ENCODE measurements at places on chromosomes 5 and 9.

GRCh38 chr5:137575847-137576246 is 76.7 kb upstream of the SPOCK1 start:
- DNase-seq, result no peak

DNA sequence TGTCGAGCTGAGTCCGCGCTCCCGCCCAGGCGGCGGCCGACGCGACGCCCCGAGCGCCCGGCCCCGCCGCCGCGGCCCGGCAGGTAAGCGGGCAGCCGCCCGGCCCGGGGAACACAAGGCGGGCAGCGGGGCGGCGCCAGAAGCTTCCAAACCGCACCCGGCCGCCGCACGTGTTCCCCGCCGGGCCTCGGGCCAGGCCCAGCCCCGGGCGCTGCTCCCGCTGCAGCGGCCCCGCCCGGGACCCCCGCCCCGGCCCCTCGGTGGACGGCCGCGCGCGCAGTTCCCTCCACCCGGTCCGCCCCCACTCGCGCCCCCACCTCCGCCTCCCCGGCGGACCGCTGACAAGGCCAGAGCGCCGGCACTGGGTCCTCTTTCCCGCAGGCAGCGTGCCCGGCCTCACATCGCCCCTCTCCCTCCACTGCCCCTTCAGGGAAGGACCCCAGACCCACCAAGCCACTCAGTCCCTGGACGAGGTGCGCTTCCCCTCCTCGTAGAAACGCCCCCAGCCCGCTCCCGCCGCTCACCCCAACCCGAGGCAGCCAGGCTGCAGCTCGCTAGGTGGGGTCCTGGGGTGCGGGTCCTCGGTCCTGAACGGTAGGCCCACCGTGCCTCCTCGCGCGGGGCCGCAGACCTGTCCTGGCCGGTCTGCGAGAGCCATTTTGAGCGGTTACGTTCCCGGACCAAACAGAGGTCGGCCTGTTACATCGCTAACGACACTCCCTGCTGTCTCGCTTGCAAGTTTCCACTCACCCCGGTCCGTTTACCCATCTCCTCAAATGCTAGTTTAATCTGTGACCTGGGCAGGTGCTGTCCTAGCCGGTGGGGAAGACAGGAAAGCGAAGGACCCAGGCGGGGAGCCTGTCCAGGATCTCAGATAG is 475 bp downstream of the WDR5 start:
- no peak for DNase-seq

DNA sequence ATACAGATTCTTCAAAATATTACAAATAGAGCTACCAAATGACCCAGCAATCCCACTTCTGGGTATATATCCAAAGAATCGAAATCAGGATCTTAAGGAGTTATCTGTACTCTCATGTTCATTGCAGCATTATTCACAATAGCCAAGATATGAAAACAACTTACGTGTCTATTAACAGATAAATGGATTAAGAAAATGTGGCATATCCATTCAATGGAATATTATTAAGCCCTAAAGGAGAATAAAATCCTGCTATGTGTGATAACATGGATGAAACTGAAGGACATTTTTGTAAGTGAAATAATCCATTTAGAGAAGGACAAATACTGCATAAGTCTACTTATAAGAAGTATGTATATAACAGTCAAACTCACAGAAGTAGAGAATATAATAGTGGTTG is 450.6 kb downstream of the TMEM232 start:
- DNase-seq, result no peak

GRCh38 chr5:116375926-116376325 is 198.7 kb downstream of the SEMA6A start:
- DNase-seq, result no peak

- DNase-seq, result no peak
Observed at GRCh38 chr5:175698401-175699115, 40.7 kb downstream of the HRH2 start.

DNA sequence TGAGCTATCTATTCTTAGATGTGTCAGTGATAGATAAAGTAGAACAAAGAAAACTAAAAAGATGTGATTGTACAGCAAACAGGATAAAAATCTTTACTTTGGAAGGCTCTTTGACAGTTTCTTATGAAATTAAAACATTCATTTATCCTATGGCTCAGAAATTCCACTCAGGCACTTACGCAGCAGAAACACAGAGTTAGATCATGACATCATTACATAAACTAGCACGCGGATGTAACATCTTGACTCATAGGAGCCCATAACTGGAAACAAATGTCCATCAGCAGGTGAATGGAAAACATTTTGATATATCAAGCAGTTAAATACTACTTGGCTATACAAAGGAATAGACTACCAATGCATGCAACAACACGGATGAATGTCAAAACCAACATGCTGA is 45.3 kb downstream of the ICE1 start:
- no peak for DNase-seq

GRCh38 chr5:68554571-68555279 is 339.2 kb downstream of the PIK3R1 start:
- DNase-seq, result no peak

- DNase-seq, result no peak
Observed at GRCh38 chr5:22835686-22836085, 17.5 kb downstream of the CDH12 start.

GRCh38 chr9:102497709-102498108 is 497.4 kb upstream of the CYLC2 start:
- no peak for DNase-seq

DNA sequence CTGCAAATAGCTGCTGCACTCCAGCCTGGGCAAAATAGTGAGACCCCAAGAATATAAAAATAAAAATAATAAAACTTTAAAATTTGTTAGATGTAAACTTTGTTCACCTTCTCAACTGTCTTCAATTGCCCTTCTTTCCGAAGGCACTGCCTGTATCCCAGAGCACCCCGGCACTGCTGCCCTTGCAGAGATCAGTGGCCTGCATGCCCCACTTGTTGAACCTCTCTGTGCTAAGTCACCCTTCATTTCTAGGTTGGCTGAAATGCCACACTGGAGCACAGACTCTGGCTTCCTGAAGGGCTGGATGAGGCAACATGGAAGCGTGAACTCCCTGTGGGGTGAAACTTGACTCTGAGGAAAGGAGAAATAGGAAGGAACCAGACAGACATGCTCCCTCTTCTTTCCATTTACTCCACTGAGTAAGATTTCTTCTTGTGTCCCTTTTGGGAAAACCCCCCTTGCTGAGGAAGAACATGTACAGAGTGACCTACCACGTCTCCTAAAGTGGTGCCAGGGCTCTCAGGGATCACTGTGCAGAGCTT is 8.4 kb upstream of the JMY start:
- DNase-seq, result no peak

GRCh38 chr5:73158313-73158712 is 14.7 kb upstream of the TMEM174 start:
- DNase-seq, result no peak

- no peak for DNase-seq
Observed at GRCh38 chr5:64722588-64722987, 32.3 kb downstream of the SHISAL2B start.

DNA sequence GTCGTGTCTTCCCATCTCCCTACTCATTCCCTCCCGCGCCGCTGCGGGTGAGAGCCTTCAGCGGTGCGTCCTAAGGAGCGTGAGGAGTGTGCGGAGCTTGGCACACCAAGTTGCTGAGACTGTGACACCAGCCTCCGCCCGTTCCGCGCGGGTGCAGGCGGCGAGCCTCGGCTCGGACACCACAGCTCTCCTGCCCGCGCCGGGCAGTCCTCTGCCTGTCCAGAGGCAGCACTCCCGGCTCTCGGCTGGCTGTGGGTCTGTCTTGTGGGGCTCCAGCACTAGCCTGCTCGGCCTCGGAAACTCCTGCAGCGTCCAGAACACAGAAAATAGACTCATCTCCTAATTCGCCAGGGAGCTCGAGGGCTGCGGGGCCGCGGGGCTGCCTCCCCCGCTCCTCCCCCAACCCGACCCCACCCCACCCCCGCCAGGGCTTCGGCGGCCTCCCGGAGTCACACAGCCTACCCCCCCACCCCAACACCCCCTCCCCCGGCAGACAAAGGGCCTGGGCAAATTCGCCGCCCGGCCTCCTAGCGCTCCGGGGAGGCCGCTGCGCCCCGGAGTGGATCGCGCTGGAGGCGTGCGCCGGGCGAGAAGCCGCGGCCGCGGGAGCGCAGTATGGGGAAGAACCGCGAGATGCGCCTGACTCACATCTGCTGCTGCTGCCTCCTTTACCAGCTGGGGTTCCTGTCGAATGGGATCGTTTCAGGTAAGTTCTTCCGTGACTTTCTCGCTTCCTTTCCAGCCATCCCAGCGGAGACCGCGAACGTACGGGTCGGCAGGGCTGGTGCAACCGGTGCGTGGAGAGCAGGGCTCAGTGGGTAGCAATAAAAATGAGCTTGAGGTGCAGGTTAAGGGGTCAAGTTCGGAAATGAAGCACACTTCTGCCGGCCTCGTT is at the start of gene ADAMTS19:
TSS of gene ADAMTS19 (plus strand) at position 522 of the 895 bp plus-strand sequence. CDS start at position 616, 94 bp downstream.
- DNase-seq, result no peak

GRCh38 chr5:154411338-154411737 is 34.5 kb upstream of the SAP30L start:
- no peak for DNase-seq

DNA sequence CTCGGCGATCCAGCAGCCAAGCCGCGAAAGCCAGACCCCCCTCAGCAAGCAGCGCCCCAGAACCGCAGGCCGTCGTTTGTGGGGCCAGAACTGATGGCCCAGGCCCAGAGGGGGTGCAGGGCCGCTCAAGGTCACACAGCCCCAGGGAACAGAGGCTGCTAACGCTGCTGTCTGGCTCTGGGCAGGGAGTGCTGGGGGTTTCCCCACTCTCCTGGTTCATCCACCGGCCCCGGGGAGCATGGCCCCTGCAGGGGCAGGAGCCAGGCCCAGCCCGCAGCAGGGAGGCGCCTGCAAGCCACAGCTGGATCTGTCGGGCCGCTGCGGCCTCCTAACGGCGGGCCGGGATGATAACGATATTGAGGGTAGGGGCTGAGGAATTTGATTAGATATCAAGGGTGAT is 64.8 kb upstream of the IGFBPL1 start:
- DNase-seq, result no peak

DNA sequence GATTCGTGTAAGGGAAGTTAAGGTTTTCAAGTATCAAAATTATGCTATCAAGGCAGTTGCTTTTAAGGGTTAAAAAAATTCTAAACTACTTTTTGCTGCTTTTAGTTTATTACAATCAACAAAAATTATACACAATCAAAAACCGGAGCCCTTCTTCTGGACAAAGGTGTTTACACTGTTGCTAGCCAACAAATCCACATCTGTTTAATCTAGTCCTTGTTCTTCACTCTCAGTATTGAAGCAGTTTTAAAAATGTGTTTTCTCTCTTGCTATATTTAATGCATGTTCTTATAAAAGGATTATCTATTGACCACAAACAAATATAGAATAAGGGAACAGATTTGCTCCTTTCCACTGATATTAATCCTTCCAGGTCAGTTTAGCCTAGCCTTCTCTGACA is 2.5 kb downstream of the FEM1C start:
- DNase-seq, result no peak

DNA sequence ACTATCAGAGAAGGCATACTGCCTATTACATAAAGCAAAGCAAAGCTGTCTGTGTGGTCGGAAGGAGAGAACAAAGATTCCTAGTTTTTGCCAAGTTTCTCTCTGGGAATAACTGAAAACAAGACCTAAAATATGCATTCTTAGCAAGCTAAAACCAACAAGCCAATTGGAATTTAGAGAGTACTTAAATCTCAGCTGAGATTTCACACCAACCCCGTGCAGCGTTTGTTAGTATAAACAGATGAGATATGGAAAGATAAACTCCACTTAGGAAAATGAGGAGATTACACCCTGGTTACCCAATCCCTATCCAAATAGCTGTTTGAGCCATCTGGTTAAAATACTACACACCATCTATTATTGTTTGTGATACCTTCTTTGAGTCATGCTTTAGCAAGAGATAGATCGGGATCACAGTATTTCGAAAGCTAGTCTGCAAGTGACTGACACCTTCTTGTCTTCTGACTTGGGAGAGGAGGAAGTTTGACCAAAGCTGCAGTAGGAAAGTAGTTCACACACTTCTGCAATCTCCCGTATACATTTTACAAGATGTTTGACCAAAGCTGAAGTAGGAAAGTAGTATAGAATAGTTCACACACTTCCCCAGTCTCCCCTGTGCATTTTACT is 18.2 kb downstream of the FAF2 start:
- no peak for DNase-seq

Measured in cortex of kidney (tissue), 1 donor.